Activated naive CD8-positive, alpha-beta T cell treated with anti-CD3 and anti-CD28 coated beads for 36 hours (primary cell): ENCODE measurements at places on chromosomes 3 and 15. TPM values are rescaled to one million over a fixed set of nuclear protein-coding genes. Genes with fewer than 3 reads are reported as not detected.

The ZDHHC23 gene
- total RNA-seq, result 3.7 TPM

The CHDH gene
- 0.10 TPM for total RNA-seq

The CCNL1 gene
- 156 TPM for total RNA-seq

DNA sequence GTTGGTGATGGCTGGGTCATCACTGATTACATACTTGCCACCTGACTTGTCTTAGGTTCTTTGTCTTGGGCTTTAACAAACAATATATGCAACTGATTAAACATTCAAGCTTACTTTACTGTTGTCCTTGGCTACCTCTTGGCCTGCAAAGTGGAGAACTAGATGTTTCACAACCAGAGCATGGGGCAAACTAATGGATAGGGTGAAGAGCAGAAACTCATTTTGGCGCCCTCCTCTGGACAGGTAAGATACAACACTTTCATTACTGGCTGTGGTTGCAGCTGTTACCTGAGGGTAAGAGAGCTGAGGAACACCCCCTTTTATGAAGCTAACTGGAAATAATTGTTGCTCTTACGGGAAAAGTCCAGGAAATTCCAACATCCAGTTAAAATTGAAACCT is 262.1 kb downstream of the NAALADL2 start:
- DNase-seq, result no peak

- DNase-seq, result no peak
Measured at GRCh38 chr15:58147171-58147611, 9.0 kb downstream of the AQP9 start.

DNA sequence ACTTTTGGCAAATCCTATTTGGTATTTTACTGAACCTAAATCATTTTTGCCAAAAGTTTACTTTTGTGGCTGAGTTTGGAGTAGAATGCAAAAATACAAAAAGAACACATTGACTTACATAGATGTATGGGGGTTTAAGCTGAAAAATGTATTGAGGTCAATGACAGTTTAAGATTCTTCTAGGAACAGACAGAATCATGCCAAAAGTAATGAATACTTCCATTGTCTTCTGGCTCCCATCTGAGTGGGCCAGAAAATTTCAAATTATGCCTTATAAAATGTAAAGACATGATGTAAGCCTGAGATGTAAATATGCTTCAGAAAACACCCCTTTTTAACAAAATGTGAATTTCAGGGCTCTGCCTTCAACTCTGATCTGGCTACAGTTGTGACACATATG is 375.1 kb upstream of the DPH6 start:
- no peak for DNase-seq
